ENCODE measurements at places on chromosomes 16 and 17.

DNA sequence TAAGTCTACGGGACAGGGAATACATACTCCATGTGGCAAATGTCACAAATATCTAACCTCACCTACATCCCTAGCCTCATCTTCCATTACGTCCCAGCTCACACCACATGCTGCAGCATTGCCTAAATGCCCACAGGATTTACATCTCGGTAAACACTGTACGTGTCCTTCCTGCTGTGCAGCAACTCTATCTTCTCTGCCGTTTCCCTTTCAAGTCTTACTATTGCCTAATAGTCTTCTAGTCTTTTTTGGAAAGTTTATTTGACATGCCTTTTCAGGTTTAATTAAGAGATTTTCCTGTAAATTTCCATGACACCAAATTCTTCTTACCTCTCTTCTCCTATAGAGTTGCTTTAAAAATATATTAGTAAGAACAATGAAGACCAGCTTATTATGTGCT is 120.5 kb downstream of the HS3ST4 start:
- DNase-seq = no peak

DNA sequence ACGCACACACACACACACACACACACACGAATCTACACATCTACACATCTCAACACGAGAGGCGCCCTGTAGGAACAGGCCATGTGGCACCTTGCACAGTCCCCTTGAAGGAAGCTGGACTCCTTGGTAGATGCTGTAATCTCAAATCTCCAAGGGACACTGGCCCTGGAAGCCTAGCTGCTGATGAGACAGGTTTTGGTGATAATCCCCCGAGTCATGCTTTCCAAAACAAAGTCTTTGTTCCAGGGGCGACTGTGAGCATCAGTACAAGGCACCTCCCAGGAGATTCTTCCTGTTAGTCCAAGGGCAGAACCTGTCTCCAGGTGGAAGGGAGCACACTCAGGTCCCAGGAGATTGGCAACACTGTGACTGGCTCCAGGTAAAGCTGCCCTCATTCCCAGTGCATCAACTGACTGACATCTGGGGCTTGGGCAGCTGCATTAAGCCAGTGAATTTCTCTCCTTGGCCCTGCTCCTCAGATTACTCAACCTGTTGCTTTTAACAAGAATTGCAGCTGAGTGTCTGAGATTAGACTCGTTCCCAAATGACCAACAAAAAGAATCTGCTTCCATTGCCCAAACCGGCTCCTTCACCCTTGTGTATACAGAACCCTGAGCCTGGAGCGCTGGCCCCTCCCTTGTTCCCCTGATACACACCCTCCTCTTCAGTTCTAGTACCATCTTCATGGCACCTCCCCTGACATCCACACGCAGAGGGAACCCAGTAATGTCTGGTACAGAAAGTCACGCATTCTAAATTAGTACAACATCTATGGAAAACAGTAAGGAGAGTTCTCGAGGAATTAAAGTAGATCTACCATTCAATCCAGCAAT is 13.9 kb upstream of the TNRC6C start:
- DNase-seq = no peak

DNA sequence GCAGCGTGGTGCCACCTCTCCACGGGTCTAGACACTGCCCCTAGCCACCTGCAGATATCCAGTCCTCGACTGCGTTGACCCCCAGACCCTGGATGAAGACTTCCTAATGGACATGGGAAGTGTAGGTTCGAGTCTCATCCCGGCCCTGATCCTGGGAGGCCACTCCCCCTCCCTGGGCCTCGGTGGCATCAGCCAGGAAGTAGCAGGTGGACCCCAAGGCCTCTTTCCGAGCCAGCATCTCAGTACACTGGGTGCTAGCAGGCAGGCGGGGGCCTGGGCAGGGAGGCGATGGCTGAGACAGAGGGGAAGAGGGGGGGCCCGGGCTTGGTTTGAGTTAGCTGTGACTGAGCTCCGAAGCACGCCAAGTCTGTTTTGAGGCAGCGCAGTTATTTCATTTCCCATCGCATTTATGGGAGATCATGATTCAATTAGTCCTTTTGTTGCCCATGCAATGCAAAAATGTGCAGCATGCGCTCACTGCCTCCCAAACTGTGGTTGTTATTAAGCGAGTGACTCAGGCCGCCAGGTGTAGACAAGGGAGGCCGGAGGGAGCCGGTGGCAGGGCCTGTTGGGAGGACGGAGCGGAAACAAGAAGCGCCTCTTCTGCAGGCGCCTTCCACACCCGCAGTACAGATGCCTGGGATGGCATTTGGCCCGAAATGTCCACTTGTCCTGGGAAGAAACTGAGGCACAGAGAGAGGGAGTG is 25.3 kb upstream of the ZNF469 start:
- no peak for DNase-seq

GRCh38 chr16:86227801-86228200 is 282.5 kb upstream of the FOXF1 start:
- DNase-seq = no peak

GRCh38 chr17:17959520-17960361 is 12.5 kb downstream of the TOM1L2 start:
- no peak for DNase-seq

GRCh38 chr17:14784997-14785696 is 480.0 kb downstream of the PMP22 start:
- no peak for DNase-seq

DNA sequence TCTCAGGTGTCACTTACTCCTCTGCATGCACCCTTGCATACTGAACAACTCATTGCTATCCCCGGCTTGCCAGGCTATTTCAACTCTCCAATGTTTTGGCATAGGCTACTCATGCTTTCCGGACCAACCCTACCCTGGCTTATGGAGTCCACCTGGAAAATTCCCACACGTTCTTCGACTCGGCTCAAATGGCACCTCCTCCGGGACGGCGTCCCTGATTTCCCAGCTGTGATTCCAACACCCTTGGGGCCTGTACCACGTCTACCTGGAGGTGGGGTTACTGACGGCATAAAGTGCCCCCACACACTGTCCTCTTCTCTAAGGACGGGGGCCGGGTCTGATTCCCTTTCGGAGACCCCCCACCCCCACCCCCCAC is 498 bp downstream of the SMYD4 start:
- no peak for DNase-seq

- no peak for DNase-seq
These were observed 133.6 kb downstream of the HS3ST3B1 start for GRCh38 chr17:14434506-14434905.

DNA sequence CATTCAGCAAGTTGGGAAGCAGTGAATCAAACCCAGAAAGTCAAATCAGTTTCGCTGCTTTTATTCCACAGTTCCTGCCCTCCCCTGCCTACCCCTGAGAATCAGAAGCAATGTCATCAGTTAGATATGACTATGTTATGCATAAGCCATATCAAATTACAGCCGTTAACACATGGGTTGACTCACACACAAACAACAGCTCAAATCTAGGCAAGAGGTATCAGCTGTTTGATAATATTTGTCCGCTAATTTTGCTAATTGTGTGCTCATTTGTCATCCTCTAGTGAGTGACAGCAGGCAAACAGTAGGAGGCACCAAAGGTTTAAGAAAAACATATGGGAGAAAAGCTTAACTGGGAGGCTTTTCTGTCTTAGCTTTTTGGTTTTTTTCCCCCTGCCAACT is 327.4 kb upstream of the CCL2 start:
- DNase-seq = no peak

- no peak for DNase-seq
These were observed 70.2 kb downstream of the ZZEF1 start for GRCh38 chr17:4072487-4073157.

DNA sequence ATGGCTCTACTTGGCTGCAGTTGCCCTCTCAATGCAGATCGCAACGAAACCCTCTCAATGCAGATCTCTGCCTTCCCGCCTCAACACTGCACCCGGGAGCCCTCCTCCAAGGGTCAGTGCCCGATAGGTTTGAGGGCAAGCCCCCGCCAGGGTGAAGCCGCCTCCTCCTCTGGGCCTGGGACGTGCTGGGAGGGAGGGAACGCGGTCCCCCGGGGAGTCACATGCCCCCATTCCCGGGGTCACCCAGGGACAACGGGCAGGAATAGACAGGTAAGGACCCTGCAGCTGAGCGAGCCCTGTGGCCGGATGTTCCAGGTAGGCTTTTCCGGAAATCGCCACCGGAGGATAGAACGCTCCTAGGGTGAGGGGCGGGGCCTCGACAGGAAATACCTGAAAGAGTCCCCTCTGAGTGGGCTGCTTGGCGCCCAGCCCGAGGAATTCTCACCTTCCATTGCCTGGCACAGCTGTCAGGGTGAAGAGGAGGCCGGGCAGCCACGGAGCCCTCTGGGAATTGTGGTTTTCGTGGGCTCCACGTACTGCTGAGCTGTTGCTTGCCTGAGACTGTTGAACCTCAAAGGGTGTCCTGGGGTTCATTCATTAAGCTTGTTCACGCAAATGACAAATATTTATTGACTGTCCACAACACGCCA is 12.8 kb downstream of the ZNF174 start:
- no peak for DNase-seq

DNA sequence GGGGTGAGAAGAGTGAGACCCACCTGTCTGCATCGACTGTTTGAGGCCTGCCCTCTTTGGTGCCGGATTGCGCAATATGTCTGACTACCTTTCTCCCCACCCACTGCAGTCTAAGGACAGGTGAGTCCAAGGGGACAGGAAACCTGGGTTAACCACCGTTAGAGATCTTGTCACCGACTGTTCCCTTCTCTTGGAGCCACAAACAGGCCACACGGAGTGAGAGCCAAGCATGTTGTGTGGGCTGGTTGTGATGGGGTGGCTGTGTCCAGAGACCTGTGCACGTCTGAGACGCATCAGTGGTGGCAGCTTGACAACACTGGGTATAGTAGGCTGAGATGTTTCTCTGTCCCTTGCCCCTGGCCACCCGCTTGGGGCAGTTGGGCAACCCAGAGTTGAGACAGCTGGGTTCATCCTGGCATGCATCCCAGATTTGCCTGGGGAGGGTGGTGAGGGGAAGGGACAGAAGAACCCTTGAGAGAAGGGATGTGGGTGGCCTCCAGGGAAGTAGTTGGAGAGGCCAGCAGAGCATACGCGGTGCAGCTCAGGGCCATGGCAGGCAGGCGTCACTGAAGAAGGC is 21.4 kb downstream of the MPRIP start:
- no peak for DNase-seq

GRCh38 chr17:80817861-80818260 is 173.8 kb upstream of the CHMP6 start:
- no peak for DNase-seq

GRCh38 chr17:20022701-20023100 is 13.5 kb downstream of the SPECC1 start:
- no peak for DNase-seq

GRCh38 chr16:29926711-29927052 is 656 bp upstream of the KCTD13 start:
- no peak for DNase-seq

GRCh38 chr16:66353055-66353454 is 13.4 kb upstream of the CDH5 start:
- DNase-seq = no peak

- DNase-seq = no peak
These were observed 48.0 kb upstream of the RBFOX3 start for GRCh38 chr17:79658811-79659207.

GRCh38 chr17:70100983-70101382 is 26.0 kb downstream of the KCNJ16 start:
- DNase-seq = no peak
